ENCODE measurements at places on chromosomes 16 and 17. TPM values are rescaled to one million over a fixed set of nuclear protein-coding genes. Genes with fewer than 3 reads are reported as not detected.

The ALOX12 gene
- not detected for total RNA-seq

The HSD17B1 gene
- 1.9 TPM for total RNA-seq

The SNAI3 gene
- total RNA-seq, result 7.0 TPM

The KRT39 gene
- total RNA-seq, result 3.8 TPM

The SEZ6L2 gene
- total RNA-seq, result 1.1 TPM

The JPT1 gene
- total RNA-seq, result 138 TPM

The ACOX1 gene
- 23.2 TPM for total RNA-seq

The KIF18B gene
- total RNA-seq, result 1.9 TPM

The GH2 gene
- total RNA-seq, result 0.27 TPM

The MYO1D gene
- total RNA-seq, result 4.2 TPM

The CD300LG gene
- 2.3 TPM for total RNA-seq

The DLX3 gene
- total RNA-seq, result not detected

The CCL7 gene
- not detected for total RNA-seq

The HOXB5 gene
- 0.13 TPM for total RNA-seq

The PLLP gene
- 0.40 TPM for total RNA-seq

The ATP2A3 gene
- 2.5 TPM for total RNA-seq

The MYCBPAP gene
- 0.66 TPM for total RNA-seq

The CRYM gene
- 0.13 TPM for total RNA-seq

The DBNDD1 gene
- 2.7 TPM for total RNA-seq

The VMO1 gene
- 8.2 TPM for total RNA-seq

The KRTAP4-6 gene
- total RNA-seq, result not detected

The TNFRSF17 gene
- not detected for total RNA-seq

The OR1F1 gene
- total RNA-seq, result not detected

The C1QTNF8 gene
- total RNA-seq, result not detected

The KRTAP3-2 gene
- total RNA-seq, result 0.18 TPM

The HLF gene
- total RNA-seq, result 5.9 TPM

The SDR42E1 gene
- total RNA-seq, result 0.93 TPM

The TRIM65 gene
- total RNA-seq, result 16.8 TPM

The BIRC5 gene
- total RNA-seq, result 13.3 TPM

The FOXO3B gene
- total RNA-seq, result 3.4 TPM

The KRTAP9-8 gene
- total RNA-seq, result not detected

The KRTAP16-1 gene
- not detected for total RNA-seq

The CCDC154 gene
- 2.1 TPM for total RNA-seq

The FOXJ1 gene
- 0.09 TPM for total RNA-seq

The LRRC37A2 gene
- 8.5 TPM for total RNA-seq

The ABCC6 gene
- total RNA-seq, result 1.2 TPM

The MTMR4 gene
- 22.3 TPM for total RNA-seq

The LGALS9 gene
- 6.2 TPM for total RNA-seq

The ST6GALNAC1 gene
- total RNA-seq, result 0.13 TPM

The CCL16 gene
- 0.22 TPM for total RNA-seq

The APOH gene
- 0.31 TPM for total RNA-seq

The HOXB7 gene
- total RNA-seq, result 2.3 TPM

The TMEM88 gene
- 18.4 TPM for total RNA-seq

The GUCY2D gene
- total RNA-seq, result under 0.01 TPM

The C1QTNF1 gene
- total RNA-seq, result 10.8 TPM

The ATP2C2 gene
- 0.13 TPM for total RNA-seq

The C16orf92 gene
- not detected for total RNA-seq

The C16orf46 gene
- total RNA-seq, result 0.27 TPM

The DLG4 gene
- 12.7 TPM for total RNA-seq
